Keratinocyte (primary cell): ENCODE measurements at places on chromosomes 6 and 20.

- no peak for DNase-seq
These were observed at the start of gene COL21A1 for GRCh38 chr6:56246881-56247653. Gene COL21A1, minus strand, starts transcription at chr6:56247580. Its CDS starts 64,962 bp downstream, at chr6:56182618.

DNA sequence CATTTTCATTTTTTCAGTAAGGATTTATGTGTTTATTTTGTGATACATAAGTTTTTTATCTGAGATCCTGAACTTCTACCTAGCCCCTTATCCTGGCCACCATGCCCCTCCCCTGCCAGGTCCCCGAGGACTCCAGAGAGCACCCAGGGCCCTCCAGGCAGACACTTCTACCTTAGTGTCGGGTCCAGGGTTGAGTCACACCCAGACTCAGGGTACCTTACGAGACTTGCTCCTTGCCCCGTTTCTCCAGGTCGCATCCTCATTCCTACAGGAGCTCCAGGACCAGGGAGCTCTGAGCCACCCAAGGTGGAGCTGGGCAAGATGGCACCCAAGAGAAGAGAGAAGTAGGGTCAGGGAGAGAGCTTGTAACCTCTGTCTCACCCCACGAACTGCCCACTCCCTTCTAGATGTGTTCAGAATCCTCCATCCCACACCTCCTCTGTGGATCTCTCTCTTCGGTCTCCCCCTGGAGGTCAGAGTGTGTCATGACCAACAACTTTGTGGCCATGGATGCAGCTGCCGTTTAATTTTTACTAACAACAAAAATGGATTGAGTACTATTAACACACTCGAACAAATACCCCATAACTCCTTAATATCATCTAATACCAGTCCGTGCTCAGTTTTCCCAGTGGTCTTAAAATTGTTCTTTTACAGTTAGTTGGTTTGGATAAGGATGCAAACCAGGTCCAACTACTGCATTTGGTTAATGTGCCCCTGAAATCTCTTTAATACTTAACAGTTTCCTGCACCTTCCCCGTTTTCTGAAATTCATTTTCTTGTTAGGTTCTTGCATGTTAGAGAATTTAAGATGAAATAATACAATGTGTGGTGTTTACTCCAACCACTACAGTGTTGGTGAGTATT, 130.6 kb upstream of the INSM1 start:
- DNase-seq: no peak

- DNase-seq: no peak
These were observed 3.2 kb upstream of the BPIFA2 start for GRCh38 chr20:33164763-33165095.

DNA sequence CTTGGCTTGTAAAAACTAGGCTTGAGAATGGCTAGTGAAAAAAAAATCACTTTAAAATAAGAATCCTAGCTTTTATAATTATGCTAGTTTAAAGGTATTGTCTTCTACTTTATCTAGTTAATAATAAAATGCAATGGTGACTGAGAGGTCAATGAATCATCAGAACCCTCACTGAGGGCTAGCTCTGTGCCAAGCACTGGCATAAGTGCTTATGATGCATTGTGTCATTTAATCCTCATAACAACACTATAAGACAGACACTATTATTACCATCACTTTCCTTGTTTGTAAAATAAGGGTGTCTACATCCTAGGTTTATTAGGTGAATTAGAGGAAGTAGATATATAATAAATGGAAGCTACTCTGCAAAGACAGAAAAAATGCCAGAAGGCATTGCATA, 144.3 kb downstream of the F13A1 start:
- no peak for DNase-seq

GRCh38 chr6:119006974-119007373, 71.5 kb downstream of the FAM184A start:
- no peak for DNase-seq

DNA sequence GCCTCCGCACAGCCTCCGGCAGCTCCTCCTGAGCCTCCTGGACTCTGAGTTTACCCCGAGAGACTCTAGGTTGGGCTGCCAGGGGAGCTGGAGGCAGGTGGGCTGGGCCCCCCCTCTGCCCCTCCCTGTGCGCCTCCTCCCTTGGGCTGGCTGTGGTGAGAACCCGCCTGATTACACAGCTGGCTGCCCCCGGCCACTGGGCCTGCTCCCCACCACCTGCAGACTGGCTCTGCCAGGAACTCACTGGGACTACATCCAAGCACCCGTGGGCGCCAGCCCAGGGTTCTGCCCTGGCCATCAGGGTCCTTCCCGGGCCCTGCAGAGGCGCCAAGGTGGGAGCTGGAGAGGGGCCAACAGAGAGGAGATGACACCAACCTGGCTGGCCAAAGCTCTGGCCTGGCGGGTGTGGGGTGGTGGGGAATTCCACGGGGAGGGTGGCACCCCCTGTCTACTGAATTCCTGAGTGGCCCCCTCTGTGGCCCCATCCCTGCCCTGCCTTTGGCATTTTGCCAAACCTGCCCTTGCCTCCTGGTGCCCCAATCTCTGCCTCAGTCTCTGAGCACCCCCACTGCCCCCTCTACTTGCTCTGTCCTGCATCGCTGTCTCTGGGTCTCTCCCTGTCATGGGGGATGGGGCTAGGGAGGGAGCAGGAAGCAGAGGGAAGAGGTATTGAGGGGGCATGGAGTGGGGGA, 21.9 kb upstream of the CDH22 start:
- DNase-seq: no peak

GRCh38 chr6:69820018-69820417, 23.2 kb upstream of the LMBRD1 start:
- DNase-seq: no peak

- no peak for DNase-seq
These were observed 3.2 kb upstream of the SIRPB2 start for GRCh38 chr20:1494436-1494835.

DNA sequence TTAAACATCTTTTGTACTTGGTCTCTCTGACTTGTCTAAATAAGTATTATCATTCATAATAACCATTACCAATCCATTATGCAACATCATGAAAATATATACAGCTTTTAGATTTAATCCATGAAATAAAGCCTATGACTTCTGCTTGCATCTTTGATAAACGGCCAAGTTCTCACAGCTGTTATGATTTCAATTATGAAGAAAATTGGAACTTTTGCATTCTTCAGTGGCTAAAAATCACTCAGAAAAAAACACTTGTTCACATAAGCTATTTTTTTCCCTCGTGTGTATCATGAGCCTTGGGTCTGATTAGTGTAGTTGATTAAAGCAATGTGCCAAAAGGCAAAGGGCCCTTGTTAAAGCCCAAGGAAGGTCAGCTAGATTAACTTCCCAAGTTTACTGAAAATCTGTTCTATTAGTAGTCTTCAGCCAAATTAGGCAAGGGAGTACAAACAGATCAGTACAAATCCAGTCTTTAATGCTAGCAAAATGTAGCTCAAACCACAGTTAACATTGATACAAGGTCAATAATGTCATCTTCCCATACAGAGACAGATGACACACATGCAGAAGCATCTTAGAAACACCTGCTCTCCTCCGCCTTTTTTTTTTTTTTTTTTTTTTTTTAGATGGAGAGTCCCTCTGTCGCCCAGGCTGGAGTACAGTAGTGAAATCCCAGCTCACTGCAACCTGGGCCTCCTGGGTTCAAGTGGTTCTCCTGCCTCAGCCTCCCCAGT, 69.9 kb downstream of the SGK1 start:
- no peak for DNase-seq

GRCh38 chr6:130537447-130537846, 171.6 kb downstream of the TMEM200A start:
- DNase-seq: no peak

GRCh38 chr6:18488526-18489270, 101.5 kb downstream of the RNF144B start:
- DNase-seq: peak; percentile 75

DNA sequence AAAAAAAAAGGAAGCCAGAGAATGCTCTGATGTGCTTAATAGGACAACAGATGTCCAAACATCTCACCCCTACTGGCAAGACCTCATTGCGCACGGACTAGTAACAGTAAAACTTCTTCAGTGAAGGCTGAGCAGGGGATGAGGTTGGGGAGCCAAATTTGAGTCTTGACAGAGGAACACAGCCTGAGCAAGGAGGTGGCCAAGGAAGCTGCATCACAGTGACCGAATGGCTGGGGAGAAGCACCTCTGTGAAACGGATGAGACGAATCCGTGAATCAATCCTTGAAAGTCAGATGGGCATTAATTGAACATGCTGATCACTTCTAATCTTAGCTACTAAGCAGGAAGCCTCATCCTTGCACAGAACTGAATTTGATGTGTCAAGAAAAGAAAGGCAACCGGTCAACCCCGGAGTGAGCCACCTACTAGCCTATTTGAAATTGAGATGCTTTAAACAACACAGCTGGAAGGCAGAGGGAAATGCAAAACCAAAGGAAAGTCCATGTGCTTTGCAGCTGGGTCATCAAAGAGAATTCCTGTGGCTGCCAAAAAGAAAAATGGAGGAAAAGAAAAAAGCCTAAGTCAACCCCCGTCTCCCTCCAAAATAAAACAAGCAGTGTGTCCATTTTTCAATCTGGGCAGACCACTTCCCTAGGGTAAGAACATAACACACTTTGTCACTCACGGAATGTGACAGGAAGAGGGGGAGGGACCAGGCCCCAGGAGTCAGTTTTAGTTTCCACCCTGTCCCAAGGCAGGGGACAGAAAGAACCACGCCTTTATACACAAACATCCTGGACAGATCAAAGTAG, 29.5 kb downstream of the PXDC1 start:
- no peak for DNase-seq

DNA sequence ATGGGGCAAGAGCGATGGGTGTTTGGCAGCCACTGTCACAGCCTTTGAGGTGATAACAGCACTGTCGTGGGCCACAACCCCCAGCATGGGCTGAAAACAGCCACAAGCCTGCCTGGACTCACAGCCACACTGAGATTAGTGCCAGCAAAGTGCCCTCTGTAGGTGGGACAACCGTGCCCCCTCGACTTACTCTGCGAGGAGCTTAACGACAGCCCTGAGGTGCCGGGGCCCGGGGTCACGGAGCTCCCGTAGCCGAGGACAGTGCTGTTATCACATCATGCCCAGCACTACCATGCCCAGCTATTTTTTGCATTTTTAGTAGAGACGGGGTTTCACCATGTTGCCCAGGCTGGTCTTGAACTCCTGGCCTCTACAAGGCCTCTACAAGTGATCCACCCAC, 36.6 kb downstream of the SUMO4 start:
- DNase-seq: no peak

- DNase-seq: no peak
These were observed 9.4 kb downstream of the SNX5 start for GRCh38 chr20:17959257-17959627.

GRCh38 chr20:36859282-36859555, 16.7 kb upstream of the TLDC2 start:
- DNase-seq: no peak

- no peak for DNase-seq
These were observed 30.0 kb downstream of the CDKAL1 start for GRCh38 chr6:20564269-20564668.

DNA sequence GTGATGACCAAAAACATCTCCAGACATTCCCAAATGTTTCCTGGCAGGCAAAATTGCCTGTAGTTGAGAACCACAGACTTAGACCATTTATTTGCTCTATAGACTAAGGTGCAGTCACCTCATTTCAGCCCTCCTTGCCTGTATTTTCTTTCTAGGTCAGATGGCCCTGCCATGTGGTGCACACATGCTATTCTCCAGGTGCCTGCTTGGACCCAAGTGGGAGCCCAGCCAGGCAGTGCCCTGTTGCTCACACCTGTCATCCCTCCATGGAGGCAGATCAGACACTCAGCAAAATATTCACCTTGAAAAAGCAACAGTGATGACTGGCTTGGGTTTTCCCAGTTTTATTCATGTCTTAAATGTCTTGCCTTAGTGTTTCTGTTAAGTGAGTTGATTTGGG, 311.4 kb downstream of the TFAP2C start:
- DNase-seq: no peak

- DNase-seq: no peak
These were observed 154.4 kb downstream of the DST start for GRCh38 chr6:56488281-56488680.

DNA sequence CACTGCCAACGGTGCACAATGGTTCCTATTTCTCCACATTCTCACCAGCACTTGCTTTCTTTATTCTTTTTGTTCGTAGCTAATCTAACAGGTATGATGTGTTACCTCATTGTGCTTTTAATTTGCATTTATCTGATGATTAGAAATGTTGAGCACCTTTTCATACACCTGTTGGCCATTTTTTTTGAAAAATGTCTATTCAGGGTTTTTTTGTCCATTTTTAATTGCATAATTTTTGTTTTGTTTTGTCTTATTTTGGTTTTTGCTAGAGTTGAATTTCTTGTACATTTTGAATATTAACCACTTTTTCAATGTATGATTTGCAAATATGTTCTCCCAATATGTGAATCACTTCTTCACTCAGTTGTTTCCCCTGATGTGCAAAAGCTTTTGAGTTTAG, 150.6 kb downstream of the TENT5A start:
- DNase-seq: no peak

DNA sequence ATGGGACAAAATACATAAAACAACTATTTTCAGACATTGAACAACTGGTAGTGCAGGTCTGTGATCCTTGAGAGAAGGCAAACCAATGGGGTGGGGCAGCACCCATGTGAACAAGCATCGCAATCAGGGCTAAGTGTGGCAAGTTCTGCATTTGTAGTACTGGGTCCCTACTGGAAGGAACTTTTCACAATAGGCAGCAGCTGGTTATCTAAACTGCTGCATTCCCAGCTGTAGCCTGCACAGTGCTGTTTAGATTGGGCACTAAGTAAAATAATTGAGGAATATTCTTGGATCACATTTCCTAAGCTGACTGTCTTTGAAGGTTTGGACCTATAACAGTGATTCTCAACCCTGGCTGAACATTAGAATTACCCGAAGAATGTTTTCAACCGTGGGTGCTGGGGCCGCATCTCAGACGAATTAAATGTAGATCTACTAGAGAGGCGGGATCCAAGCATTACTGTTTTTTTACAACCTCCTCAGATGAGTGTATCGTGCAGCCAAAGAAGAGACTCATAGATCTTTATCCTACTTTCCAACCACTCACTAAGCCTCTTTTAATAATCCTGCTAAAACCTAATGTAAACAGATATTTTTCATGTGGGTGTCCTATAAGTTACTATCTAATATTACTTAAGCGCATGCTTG, 12.4 kb upstream of the MAP3K4 start:
- DNase-seq: no peak

GRCh38 chr6:113181164-113181563, 676.0 kb upstream of the MARCKS start:
- DNase-seq: no peak

DNA sequence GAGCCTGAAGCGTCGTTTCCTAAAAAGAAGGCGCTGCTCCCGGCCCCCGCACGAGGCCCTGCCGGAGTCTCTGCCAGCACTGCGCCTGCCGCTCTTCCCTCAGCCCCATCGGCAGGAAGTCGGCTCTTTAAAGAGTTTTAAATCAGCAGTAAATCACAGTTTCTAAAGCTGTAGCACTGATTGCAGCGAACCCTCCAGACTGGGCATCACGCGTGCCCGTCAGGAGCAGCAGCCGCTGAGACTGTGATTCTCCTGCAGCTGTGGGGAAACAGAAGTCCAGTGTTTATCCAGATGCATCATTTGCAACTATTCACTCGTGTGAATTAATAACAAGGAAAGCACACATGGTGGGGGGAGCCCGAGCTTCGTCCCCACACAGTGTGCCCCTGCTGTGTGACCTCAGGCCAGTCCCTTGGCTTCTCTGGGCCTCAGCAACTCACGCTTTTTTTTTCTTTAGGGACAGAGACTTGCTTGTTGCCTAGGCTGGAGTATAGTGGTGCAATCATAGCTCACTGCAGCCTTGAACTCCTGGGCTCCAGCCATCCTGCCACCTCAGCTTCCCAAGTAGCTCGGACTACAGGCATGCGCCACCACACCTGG, 28.3 kb downstream of the DLL1 start:
- no peak for DNase-seq
